ENCODE measurements at places on chromosomes 12 and 14.
A peak's percentile ranks its signal among the peaks of the same experiment; 100 is the strongest.

DNA sequence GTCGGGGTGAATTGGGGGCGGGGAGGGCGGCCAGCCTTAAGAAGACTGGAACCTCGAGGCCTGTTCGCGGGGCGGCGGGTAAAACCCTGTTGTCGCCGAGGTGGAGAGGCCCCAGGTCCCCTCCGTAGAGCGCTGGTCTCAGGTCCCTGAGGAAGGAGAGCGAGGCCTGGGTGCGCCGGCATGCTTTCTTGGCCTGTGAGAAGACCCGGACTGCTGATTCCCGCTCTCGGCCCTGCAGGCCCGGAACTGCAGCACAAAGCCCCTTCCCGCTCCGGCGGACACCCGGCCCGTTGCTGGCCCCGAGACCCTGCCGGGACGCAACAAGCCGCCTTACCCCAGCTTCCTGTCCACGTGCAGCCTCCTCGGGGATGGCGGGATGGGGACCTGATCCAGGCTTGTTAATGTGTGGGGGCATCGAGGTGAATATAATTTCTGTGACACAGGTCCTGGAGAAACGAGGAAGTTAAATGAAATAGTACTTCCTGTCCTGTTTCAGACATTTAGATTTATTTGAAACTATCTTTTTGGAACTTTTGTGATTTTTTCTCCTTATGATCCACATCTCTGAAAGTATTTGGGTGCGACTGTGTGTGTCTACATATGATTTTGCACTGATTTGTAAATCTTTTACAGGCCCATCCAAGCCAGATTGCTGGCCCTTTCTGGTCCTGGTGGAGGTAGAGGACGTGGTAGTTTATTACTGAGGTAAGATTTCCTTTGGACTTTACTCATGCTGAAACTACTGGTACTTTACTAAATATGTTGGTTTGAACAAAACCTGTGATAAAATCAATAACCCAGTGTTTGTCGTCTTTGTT is 600 bp downstream of the PNN start:
- DNase-seq, result peak; percentile 59

- DNase-seq, result peak; percentile 46
These were observed 7.8 kb downstream of the PPTC7 start for GRCh38 chr12:110575326-110575725.

DNA sequence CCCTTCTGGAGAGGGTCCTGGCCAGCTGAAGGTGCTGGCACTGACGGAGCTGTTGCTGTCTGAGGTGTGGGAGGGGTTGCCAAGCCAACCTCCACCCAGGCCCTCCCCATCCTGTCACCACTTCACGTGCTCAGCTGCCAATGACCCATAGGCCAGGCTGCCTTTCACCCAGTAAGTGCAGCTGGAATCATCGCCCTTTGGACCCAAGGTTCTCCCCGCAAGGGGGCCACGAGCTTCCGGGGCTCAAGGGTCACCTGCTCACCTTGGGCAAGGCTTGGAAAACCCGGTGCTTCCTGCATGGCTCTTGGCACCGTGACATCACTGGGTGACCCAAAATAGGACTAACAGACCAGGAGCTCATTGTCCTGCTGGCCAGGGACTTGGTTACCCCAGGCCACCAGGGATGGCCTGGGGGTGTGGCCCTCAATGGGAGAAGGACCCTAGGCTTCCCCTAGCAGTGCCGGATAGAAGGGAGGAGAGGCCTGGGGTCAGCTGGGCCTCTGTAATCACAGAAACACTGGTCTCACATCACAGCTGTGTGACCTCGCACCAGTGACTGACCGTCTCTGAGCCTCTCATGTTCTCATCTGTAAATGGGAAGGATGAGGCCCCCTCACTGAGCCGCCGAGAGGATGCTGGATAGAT is 51.3 kb downstream of the CCDC85C start:
- no peak for DNase-seq

GRCh38 chr12:131883521-131883900 is 10.9 kb upstream of the ULK1 start:
- DNase-seq, result peak; percentile 54

- DNase-seq, result no peak
These were observed 4.5 kb downstream of the USP15 start for GRCh38 chr12:62264706-62265105.

- no peak for DNase-seq
These were observed 1187.3 kb upstream of the SEL1L start for GRCh38 chr14:82720946-82721345.

DNA sequence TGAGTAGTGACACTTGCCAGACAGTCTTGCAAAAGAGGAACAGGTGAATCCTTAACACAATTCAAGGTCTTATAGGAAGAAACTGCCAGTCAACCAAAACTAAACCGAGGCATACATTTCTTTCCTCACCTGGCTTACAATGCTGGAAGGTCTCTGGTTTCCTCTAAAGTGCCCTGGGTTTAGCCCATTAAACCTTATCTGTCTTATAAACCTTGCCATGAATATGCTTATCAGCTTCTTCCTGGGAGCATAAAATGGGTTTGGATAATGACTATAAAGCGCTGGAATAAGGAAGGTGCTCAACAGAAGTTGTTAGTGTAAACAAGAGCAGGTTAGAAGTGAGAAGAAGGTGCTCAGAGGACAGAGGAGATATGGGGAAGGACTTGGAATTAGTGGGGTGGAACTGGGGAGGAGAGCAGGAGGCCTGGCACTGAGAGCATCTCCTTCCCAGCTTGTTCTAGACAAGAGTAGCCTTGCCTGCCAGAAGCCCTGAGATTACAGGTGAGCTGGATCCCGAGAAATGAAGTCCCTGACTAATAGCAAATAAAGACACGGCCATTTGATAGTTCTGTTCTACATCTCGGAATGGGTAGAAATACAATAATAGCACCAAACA is 14.1 kb upstream of the GPRC5A start:
- no peak for DNase-seq

DNA sequence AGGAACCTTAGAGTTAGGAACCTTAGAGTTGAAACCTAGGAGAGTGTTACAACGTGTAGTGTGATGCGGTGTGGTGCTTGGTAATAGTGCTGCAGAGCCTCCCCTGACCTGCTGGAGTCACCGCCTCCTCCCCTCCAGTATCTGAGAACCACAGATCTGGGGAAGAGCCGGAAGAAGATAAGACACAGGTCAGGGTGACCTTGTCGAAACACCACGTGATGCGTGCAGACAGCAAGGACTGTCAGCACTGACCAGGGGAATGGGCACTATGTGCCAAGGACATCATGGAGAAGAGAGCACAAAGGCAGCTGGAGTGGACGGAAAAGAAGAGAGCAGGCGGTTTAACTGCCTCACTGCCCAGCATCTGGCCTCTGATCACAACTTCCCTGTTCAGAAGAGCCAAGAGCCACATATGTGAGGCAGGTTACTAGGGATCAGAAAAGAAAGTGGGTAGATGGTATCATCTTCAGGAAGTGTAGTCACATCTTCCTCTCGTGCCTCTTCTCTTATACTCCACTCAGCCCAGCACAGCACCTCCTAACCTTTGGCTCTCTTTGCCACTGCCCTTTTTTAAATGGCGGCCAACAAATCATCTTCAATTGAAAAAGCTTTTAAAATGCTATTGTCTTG is 93.7 kb downstream of the TESC start:
- no peak for DNase-seq

GRCh38 chr14:86675059-86675458 is 1145.1 kb downstream of the FLRT2 start:
- DNase-seq, result no peak

DNA sequence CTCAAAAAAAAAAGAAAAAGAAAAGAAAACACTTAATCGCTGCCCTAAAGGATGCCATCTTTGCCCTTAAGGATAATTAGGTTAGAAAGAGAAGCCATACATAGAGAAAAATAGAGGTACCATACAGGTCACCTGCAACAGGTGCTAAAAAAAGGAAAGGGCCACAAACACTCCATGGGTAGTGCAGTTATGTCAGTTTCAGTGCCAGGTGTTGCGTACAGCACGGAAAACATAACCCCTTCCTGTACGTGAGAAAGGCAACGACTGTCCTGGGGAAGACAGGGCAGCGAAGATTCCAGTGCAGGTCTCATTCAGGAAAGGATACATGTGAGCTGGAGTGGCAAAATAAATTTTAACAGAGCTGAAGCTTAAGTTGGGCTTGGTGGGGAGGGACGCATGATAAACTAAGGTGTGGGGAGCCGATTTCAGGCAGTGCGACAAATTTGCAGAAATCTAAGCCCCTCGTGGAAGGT is 553 bp upstream of the DAZAP2 start:
- DNase-seq, result no peak

DNA sequence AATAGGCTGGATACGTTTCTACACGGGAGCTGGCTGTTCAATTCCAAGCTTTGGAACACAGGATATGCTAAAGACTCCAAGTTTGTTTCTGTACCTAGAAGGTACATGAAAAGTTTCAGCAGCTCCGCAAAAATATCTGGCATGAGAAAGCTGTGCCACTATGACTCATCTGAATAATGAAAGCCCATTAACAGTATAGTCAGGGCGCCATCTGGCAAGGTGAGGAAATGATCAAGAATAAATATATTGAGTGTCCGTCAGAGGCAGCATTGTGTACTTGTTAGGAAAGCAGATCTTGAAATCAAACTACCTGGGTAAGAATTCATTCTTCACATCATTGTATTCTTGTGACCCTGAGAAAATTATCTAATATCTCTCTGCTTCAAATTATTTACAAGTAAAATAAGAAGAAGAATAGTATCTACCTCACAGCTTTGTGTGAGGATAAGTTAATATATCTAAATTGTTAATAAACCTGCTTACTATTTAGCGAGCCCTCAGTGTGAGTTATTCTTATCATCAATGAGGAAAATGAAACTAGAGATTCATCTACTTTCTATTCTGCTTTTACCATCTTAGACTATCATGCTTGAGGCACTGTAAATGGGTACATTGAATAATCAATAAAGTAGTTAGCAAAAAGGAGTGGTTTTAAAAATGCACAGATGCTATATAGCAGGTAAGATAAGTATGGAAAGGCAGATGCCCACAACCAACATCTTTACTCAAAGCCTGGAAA is 53.5 kb downstream of the FSCB start:
- no peak for DNase-seq

DNA sequence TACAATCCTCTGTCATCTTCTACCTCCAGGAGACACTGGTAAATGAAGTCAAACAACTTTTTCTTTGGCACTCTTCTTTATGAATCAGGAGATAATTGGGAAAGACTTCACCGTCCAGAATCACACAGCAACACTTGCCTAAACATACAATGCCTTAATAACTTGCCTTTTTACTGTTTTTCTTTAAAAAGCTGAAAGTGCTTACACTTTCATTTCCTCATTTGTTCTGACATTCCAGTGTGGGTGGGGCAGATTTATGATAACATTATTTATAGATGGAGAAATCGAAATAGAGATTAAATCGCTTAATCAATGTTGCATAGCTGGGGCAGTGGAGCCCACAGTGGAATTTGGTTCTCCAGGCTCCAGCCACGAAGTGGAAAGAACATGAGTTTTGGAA is 2.8 kb upstream of the FRS2 start:
- no peak for DNase-seq

DNA sequence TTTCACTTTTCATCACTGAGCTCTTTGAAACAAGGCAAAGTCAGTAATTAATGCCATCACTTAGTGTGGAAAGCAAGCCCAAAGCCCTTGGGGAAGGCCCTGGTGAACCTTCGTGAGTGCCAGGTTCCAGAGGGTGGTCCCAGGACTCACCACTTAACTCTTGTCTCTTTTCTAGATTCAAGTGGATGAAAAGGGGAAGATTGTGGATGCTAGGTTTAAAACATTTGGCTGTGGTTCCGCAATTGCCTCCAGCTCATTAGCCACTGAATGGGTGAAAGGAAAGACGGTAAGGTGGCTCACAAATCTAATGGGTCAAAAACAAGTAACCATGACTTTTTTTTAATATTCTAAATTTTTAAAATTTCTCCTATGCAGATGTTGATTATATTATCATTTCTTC is 2.8 kb downstream of the ISCU start:
- DNase-seq, result no peak

- no peak for DNase-seq
These were observed 43.9 kb downstream of the EFCAB11 start for GRCh38 chr14:89910691-89911009.

GRCh38 chr14:20455355-20456300 is 602 bp downstream of the APEX1 start:
- peak; percentile 91 for DNase-seq

GRCh38 chr12:3107071-3107583 is 29.9 kb downstream of the TSPAN9 start:
- DNase-seq, result peak; percentile 65

DNA sequence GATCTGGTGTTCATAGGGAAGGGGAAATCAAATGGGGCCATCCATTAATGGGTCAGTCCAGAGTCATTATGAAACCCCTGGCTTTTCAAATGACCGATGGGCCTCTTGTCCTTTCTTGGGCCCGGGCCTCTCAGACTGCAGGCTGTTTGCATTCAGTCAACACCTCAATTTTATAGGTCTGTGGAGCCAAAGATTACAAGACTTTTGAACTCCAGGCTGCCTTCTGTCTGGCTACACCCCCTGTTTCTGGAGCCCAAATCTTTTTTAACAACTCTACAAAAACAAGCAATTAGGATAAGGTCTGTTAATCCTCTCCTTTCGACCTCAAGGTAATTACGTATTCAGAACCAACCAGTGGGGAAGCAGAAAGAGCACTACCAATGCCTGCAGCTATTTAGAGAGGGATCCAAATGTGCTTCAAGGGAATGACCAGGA is 35.6 kb downstream of the DUSP6 start:
- no peak for DNase-seq

DNA sequence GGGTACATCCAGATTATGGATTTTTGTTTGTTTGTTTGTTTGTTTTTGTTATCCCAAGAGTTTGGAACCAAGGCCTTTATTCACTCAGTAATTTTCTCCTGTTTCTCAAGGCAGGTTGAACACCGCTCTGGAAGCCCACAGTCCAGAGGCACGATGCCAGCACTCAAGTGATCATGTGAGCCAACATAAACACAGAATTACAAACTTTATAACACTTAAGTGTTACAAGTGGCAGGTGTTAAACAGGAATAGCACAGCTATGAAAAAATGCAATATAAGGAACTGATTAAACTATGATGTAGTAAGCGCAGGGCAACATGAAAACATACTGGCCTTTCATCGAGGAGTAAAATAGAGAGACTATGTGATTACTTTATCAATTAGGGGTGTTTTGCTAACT is 1885.8 kb upstream of the SEL1L start:
- no peak for DNase-seq

DNA sequence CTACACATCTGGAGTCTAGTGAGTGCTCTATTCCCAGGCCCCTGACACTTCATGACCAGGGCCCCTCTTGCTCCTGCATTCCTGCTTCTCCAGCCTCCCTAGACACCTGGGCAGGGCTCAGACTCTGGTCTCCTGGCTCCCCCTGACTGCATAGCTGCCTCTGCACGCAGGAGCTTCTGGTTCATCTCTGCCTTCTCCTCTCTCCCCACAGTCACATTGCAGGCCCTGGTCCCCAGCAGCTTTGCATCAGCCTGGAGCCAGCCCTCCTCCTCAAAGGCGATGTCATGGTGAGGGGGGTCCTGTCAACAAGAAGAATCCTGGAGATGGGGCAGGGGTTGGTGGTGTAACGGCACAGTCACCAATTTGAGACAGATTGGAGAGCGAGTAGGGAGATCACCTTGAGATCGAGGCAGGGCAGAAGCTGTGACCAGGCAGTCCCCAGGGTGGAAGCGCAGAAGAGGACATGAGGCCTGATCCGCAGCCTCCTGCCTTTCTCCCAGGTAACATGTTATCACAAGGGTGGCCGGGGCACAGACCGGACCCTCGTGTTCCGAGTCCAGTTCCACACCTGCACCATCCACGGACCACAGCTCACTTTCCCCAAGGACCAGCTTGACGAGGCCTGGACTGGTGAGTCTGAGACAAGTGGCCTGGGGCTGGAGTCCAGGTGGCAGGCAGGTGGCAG is 8.1 kb downstream of the TNS2 start:
- DNase-seq, result no peak

GRCh38 chr12:179131-179884 is 34.6 kb downstream of the SLC6A12 start:
- DNase-seq, result no peak

GRCh38 chr12:50508414-50508813 is 3.6 kb downstream of the DIP2B start:
- no peak for DNase-seq
